ENCODE measurements at places on chromosomes 7 and 10.

GRCh38 chr7:13057462-13058200 is 370.2 kb downstream of the ARL4A start:
- DNase-seq: peak; percentile 20

- DNase-seq: peak; percentile 34
Observed at GRCh38 chr7:159197066-159197975, 52.7 kb upstream of the VIPR2 start.

DNA sequence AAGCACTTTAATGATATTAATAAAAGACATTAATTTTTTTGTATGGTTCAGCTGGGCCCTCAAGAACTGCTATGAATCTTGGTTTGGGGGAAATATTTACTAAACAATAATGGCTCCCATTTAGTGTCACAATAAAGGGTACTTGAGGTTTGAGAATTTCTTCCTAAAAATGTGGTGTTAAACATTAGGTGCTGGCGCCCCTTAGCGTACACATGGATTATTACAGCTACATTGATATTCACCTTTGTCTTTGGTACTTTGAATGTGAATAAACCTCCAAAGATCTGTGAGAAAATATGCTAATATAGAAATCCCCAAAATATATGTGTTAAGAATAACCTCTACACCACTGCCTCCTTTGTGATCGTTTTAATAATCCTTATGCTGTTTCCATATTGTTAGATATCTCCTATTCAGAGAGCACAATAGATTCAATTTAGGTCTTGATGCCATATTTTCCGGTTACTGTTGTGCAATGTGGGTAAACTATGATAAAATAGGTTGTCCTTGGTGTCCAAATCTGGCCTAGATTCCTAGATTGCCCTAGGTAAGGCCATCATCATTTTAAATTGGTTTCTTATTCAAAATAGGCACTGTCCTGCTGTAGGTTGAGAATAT is 161.8 kb upstream of the CACNA2D1 start:
- peak; percentile 28 for DNase-seq

DNA sequence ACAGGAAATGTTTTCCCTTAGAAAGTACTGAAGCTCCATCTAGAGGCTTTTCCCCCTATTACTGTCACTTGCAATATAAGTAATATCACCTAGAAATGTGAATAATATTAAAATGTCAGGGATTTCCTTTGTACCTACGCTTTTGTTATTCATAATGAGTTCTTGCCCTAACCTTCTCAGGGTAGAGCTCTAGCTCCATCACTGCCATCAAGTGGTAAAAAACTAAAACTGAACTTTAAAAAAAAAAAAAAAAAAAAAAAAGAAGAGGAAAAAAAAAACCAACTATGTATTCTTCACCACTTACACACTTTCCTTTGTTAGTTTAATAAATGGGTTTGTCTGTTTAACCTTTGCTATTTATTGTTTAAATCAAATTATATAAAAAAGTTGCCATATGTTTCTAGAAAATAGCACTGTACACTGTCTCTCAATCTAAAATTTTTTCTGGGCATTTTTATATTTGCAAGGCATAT is 49.9 kb downstream of the DNAJC1 start:
- DNase-seq: peak; percentile 48

GRCh38 chr10:123687758-123688157 is 21.6 kb downstream of the GPR26 start:
- DNase-seq: no peak
